ENCODE measurements at places on chromosomes 11 and 22. TPM values are rescaled to one million over a fixed set of nuclear protein-coding genes. Genes with fewer than 3 reads are reported as not detected.

GRCh38 chr22:46053563-46054090 is 76.7 kb upstream of the WNT7B start:
- no peak for DNase-seq

DNA sequence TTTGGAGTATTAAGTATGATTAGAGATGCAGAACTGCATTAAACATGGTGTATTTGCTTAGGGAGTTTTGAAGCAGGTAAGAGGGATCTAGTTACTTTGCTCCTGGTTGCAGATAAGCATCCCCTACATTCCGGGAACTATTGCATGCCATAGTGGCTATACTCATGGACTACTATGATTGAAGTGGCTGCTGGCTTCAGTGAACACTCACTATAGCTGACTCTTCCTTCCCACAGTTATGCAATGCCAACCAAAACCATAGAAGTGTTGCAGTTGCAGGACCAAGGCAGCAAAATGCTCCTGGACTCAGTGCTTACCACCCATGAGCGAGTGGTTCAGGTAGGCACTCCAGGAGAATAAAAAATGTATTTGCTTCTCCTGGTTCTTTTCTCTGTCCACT is 17.0 kb downstream of the COA4 start:
- DNase-seq: no peak

SLC37A2 gene
- total RNA-seq: 0.37 TPM

GRCh38 chr11:74743640-74744039 is 5.0 kb upstream of the RNF169 start:
- no peak for DNase-seq

OR51E2 gene
- 0.40 TPM for total RNA-seq
